Muscle of back (tissue), 13 donors: ENCODE measurements at places on chromosomes 7 and 10. TPM values are rescaled to one million over a fixed set of nuclear protein-coding genes. Genes with fewer than 3 reads are reported as not detected.
A peak's percentile ranks its signal among the peaks of the same experiment; 100 is the strongest.

Gene PTEN
- polyA plus RNA-seq: 40.3 TPM

Gene SNCG
- polyA plus RNA-seq: 3.9 TPM

- no peak for DNase-seq
These were observed 1110.8 kb upstream of the POT1 start for GRCh38 chr7:126040114-126041045.

- no peak for DNase-seq
These were observed 47.5 kb downstream of the ACSM6 start for GRCh38 chr10:95241533-95241932.

- peak; percentile 58 for DNase-seq
These were observed 4.6 kb upstream of the ZNF22 start for GRCh38 chr10:44995914-44996669.

DNA sequence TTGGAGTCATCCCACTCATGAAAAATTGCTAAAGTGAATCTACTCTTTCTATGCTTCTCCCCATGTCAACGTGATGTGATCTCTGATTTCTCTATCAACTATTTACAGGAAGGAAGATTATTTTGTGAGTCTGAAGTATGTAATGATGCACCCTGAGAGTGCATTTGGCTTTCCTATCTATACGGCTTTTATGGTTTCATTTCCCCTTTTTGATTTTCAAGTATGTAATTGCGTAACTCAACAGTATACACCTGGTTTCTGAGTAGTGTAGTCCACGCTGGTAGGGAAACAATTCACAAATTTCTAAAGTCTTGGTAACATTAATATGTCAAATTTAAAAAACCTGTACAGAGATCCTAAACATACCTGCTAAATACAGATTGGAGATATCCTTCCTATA lies 194.7 kb upstream of the SEMA3A start:
- no peak for DNase-seq

- no peak for DNase-seq
These were observed 125.4 kb downstream of the AUTS2 start for GRCh38 chr7:69723663-69724062.

GRCh38 chr7:8086239-8086638 lies 117.6 kb downstream of the GLCCI1 start:
- no peak for DNase-seq

Gene CYP3A5
- polyA plus RNA-seq: 1.4 TPM

Gene ANKRD22
- polyA plus RNA-seq: not detected
